NCI-H1417 treated with DMSO at 0.1 percent for 48 hours (cell line): ENCODE measurements at places on chromosomes 2 and 18.

GRCh38 chr2:101710471-101711318 is 13.2 kb downstream of the MAP4K4 start:
- DNase-seq = no peak

DNA sequence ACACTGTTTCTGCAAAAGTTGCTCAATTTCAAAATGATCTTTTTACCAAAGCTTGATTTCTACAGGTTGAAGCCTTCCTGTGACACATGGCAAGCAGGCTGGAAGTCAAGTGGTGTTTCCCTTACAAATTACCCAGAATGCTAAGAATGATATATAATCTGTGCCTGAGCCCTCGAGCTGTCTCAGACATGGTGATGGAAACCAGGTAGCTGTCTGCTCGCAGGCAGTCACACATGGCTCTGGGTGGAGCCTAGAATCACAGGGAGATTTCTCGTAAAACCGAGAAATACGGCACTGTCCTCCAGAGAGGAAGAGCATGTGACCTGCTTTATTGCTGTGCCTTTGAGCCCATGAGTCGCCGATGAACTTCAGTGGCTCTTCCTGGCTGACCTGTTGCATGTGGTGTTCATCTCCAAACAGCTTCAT is 392.9 kb downstream of the ZNF521 start:
- DNase-seq = no peak

DNA sequence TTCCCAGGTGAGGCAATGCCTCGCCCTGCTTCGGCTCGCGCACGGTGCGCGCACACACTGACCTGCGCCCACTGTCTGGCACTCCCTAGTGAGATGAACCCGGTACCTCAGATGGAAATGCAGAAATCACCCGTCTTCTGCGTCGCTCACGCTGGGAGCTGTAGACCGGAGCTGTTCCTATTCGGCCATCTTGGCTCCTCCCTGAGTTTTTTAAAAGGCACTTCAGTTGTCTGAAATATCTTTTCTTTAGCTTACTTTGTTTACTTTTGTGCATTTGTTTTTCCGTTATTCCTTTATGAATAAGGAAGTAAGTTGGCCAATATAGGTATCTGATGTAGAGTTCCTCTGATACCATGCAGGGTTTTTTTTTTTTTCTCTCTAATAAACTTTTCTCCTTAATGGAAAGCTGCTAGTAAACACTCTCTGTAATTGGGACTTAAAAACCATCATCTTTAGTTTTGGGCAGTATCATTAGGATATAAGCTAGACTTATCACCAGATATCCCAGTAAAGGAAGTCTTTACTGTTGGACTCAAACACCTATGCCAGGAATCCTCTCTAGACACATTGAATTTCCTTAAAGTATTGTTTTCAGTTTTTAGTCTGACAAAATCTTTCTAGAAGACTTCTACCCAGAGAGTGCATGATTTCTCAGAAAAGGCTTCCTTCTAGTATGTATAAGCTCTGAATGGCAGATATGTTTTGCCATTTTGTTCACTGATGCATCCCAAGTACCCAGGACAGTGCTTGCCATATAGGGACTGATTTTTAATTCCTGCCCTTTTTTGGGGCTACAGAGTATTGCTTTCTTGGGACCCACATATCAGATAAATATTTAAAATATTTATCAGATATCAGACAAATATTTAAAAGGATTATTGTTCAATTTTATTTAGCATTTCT is 35.8 kb upstream of the DYSF start:
- peak; percentile 2 for DNase-seq

DNA sequence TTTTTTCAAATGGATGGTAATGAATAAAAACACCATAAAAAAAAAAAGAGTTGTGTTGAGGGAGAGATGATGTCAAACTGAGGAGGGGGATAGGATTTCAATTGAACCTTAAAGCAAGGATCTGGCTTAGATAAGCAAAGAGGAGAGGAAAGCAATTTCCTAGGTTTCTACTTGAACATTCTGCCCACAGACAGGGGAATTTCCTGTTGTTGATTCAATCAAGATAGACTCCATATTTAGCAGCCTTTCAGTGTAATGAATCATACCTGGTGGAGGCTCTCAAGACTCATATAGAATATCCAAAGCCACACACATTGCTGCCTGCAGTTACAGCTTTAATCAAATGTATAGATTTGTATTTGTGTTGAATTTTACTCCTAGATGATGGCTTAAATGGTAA is 294.4 kb upstream of the PIK3C3 start:
- DNase-seq = no peak

DNA sequence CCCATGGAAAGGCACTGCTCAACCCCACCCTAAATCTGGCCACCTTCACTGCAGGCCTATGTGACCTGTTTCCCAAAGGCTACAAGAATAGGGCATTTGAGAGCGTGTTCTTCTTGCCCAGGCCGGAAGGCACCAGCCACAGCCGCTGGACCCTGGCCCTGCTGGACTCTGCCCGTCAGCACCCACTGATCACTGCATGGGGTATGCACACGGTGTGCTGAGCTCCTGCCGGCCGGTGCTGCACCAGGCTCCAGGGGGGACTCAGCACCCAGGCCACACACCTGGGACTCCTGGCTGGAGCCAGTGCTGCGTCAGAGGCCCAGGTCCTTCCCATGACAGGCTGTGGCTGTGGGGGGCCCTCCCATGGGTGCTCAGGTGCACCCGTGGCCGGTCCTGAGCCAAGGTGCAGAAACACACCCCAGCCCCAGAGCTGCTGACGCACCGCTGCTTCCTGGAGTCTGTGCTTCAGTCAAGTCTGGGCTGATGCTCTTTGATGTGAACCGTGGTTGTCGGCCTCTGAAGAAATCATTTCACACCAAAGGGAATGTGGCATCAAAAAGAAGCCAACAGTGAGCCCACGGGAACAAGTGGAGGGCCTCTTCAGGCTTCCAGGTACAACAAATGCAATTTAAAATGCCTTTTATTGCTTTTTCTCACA is 6.5 kb downstream of the KCNG2 start:
- no peak for DNase-seq

- no peak for DNase-seq
Observed at GRCh38 chr2:12852135-12852534, 135.4 kb downstream of the TRIB2 start.

DNA sequence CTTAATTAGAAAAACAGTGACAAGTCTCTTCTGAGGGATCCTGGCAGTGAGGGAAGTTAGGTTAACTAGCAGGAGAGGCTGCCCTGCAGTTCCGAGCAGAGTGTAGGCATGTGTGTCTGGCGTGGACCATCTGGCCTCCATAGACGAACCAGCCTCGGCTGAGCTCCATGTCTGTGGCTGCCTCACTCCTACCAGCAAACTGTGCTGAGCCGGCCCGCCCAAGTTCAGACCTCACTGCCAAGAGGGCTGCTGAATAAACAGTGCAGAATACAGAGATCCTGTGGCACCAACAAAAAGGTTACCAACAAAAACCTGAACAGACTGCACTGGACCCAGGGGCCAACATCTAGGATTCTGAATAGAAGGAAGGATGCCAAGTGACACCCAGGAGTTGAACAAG is 27.3 kb downstream of the INO80C start:
- no peak for DNase-seq

GRCh38 chr18:52582061-52582460 is 242.1 kb downstream of the DCC start:
- DNase-seq = no peak

GRCh38 chr2:100260712-100261620 is 61.3 kb downstream of the LONRF2 start:
- no peak for DNase-seq

DNA sequence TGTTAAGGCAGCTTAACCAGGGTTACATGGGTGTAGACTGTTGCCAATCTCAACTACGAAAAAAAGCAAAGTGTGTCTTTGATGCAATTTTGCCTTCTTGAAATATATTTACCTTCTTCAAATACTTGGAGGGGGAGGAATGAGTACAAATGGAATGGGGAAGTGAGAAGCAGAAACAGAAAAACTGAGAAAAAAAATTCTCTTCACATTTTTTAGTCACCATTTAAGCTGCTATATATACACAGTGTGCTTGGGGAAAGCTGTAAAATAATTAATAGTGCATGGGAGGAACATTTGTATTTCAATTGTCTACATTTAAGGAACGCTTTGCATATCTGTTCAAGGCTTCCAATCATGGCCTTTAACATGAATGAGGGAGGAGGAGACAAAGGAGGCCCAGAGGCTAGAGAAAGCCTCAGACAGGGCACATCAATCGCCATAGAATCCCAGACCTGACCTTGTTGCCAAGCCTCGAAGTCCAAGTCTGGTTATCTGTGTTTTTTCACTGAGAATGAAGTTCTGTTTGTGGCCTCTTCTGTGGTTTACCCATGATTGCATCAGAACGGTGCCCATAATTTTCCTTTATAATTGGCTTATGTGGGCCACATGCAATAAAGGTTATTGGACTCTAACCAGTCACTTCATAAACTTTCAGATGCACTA is 158.6 kb downstream of the PIK3C3 start:
- DNase-seq = no peak

- DNase-seq = no peak
Observed at GRCh38 chr2:235140801-235141081, 188.9 kb downstream of the SH3BP4 start.

DNA sequence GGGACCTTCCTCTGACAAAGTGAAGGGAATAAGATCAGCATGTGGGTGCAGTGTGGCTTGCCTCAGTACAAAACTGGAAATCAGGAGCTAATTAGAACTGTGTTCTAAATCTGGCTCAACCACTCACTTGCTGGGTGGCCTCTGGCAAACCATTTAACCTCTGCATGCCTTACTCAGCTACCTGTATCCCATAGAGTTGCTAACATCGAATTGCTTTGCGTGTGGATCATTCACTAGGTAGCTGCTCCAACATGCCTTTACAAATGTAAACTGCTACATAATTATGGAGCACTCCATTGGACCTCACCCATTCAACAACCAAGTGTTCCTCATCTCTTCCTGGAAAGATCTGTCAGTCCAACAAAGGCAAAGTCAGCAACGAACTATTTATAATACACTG is 19.0 kb downstream of the PLEKHM3 start:
- no peak for DNase-seq

GRCh38 chr2:187978356-187978755 is 313.3 kb upstream of the GULP1 start:
- DNase-seq = no peak

DNA sequence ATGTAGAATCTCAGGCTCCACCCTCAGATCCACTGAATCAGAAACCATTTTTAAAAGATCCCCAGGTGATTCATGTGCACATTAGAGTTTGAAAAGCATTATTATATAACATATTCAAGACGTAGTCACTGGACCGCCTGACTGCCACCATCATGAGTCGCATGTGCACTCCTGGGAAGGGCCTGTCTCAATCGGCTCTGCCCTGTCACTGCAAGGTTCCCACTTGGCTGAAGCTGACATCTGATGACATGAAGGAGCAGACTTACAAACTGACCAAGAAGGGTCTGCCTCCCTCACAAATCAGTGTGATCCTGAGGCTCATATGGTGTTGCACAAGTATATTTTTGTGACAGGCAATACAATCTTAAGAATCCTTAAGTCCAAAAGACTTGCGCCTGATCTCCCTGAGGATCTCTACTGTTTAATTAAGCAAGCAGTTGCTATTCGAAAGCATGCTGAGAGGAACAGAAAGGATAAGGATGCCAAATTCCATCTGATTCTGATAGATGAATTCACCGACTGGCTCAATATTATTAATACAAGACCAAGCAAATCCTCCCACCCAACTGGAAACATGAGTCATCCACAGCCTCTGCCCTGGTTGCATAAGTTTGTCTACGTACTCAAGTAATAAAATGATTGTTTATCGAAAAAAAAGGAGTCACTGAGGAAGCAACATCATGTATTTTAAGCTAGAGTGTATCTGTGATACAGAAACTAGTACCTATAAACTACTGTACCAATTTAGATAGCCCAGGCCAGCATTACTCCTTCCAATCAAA is 26.2 kb downstream of the ATAD2B start:
- no peak for DNase-seq

DNA sequence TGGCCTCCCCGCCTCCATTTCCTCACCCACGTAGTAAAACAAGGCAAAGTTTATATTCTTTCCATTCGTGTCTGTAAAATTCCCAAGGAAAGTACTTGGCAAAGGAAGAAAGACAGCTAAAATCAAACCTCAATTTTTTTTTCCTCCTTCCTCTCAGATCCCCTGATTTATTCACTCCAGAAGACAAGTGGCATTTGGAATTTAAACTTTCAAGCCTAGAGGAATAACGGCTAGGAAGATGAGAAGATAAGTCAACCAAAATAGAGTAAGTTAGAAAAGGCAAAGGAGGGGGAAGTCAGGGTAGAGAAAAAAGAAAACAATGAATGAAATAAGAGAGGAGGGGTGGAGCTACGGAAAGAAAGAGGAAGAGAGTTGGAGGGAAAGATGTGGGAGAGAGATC is 198.9 kb upstream of the PIK3C3 start:
- DNase-seq = no peak

- peak; percentile 58 for DNase-seq
Observed at GRCh38 chr2:76478266-76479035, 767.7 kb upstream of the GCFC2 start.

GRCh38 chr18:79335833-79336360 is 59.8 kb upstream of the NFATC1 start:
- DNase-seq = no peak

- no peak for DNase-seq
Observed at GRCh38 chr2:96842600-96842999, 1.2 kb downstream of the ANKRD23 start.

GRCh38 chr2:224994242-224994823 is 47.9 kb downstream of the DOCK10 start:
- no peak for DNase-seq

DNA sequence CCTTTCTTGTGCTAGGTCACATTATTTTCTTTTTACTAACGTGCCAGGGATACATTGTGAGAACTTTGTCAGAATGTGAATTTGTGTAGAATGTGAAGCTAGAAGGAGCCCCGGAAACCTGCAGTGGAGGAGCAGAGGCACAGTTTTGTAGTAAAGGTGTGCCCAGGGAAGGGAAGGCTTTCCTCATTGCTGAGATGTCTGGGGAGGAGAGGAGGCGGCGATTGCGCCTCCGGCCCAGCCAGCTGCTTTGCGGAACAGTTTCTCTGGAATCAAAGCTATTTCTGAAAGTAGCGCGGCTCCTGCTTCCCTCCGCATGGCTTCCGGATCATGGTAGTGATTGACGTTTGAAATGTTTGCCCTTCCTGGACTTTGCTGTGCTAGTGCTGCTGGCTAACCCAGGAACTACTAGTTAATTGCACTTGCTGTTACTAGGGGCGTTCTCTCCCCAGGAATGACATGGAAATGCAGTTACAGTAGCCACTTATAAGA is 83.1 kb upstream of the RBM44 start:
- DNase-seq = no peak

DNA sequence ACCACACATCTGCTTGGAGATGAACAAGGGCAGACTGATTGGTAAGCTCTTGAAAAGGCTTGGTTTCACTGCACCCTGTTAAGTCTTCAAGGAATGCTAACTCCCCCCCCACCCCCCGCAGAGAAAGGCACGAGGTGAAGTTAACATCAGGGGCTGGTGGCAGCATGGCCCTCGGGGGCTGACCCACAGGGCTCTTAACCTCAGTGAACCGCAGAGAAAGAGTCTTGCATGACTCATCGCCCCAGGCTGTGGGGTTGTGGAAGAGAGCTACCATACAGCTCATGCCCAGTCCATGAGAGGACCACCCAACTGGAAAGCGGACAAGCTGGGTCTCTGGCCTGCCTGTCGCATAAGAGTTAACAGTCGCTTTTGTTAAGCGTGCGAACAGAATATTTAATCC is 10.6 kb upstream of the CEP68 start:
- no peak for DNase-seq

GRCh38 chr2:223996391-223996790 is 39.1 kb downstream of the MRPL44 start:
- DNase-seq = no peak
